ENCODE measurements at places on chromosomes 1 and 21.

GRCh38 chr1:156368889-156369684 lies at the start of gene RHBG:
Gene RHBG (plus strand): TSS chr1:156369211. CDS start chr1:156369250, 39 bp downstream.
- DNase-seq: no peak

GRCh38 chr21:36804874-36805611 lies 106.1 kb downstream of the SIM2 start:
- no peak for DNase-seq

DNA sequence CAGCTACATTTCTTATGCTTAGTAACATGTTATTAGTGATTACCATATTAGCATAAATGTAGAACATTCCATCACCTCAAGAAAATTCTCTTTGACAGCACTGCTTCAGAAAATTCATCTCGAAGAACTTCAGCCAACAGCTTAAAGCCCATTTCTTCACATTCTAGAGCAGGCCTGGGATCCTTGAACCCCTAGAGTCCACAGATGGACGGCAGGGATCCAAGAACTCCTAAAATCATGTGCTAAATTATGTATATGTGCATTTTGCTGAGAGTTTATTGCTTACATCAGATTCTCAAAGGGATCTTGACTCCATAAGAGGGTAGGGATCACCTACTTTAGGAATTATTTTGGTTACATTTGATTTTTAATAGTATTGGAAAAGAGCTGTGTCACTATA lies 76.2 kb upstream of the TEKT2 start:
- no peak for DNase-seq

DNA sequence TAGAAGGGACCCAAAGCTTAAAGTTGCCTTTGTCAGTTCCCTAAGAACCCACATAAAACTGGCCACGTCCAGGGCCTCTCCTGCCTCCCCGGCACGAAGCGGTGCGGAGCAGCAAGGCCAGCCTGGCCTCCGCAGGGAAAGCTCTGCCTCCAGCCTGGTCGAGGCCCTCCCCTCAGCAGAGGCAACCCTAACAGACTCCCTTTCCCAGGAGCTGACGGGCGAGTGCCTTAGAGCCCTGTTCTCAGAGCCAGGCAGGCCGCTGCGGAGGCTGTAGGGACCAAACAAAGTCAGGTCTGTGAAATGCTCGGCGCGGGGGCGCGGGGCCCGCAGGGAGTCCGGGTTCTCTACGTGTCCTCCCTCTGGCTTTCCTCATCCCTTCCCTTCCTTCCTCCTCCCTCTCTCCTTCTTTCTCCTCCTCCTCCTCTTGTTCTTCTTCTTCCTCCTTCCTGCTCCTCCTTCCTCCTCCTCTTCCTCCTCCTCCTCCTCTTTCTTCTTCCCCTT lies 40.7 kb downstream of the RIPK4 start:
- DNase-seq: no peak

DNA sequence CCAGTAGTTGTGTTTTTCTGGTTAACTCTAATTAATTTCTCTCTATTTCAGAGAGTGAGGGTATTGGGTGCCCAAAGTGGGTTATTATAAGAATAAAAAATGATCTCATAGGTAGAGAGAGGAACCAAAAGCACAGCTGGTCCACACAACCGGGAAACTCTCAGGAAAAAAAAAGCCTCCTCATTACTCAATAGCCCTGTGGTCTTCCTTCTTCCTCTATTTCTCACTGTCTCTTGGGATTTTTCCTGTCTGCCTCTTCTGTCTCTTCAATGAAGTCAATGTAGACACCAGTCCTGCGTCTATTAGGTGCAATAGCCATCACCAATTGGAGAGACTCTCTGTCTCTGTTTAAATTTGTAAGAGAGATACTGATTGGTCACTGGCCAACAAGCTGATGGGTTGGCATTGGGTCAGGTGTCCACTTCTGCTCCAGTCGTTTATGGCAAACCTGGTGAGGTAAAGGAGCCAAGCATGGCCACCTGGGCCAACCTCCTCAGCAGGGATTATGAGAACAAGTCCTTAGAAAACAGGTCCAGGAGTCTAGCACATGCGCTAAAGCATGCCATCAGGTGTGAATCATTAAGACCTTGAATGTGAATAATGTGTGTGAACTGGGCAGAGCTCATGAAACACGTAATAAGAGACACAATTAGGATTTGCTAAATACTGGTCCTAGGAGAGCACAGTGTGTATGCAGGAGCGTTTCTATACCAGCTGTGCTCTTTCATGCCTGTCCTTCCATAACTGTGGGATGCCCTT lies 443.0 kb upstream of the RUNX1 start:
- no peak for DNase-seq

DNA sequence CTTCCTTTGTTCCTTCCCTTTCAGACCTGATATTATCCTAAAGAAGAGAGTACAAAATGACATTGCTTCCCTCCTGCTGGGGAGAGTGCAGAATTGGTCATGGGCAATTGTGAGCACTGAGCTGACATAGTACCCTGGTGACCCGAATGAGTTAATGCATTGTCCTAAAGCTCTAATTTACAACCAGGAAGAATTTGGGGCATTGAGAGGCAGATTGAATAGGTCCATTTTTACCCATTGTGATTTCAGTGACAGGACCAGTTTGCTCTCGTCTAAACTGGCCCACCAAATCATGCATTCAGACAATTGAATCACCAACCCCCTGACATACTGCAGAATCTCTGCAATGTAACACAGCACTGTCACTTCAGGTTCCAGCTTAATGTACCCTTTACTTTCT lies 497.4 kb downstream of the DPYD start:
- DNase-seq: no peak

DNA sequence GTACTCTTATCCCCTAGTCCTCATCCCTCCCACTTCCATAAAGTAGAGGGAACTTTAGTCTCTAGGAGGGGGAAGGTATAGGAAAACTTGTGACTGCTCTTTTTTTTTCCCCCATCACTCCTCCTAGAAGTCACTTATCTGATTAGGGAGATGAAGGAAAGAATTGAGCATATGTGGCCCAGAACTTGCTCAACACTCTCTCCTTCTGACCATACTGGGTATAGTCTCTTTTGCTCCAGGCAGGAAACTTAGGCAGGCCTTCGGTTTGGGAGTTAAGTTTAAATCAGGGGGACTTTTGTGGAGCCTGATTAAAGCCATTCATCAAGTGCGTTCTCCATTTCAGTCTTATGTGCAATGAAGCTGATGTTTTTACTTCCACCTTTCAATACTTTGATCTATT lies 5.8 kb downstream of the UBE2U start:
- no peak for DNase-seq

DNA sequence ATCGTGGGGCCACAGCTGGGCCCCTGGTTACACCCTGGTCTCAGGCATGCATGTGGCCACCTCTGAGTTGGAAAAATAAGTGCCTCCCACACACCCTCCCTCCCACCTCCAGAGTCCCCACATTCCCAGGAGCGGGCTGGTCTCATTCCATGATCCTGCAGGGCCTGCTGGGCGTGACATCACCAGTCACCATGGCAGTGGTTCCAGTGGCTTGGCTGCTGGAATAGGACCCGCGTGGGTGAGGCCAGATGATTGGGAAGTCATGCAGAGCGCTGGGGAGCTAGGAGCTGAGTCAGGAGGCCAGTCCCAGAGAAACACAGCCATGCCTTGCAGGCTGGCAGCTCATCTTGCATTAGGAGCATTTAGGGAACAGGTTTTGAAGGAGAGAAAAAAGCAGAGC lies 125.4 kb upstream of the TMEM51 start:
- DNase-seq: no peak

DNA sequence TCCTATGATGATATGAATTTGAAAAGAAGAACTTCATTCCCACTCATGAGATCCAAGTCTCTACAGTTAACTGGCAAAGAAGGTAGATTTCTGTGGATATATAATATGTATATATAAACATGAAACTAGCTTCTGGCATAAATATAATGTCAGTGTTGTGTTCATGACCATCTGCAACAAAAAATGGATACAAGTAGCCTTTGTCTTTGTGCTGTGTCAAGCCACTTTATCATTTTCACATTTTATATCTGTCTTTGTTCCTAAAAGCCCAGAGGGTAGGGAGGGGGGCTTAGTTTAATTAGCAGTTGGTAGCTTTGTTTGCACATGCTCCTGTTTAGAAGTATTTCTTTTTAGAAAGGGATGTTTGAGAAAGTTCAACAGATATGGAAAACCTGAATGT lies 56.2 kb upstream of the FASLG start:
- DNase-seq: no peak

DNA sequence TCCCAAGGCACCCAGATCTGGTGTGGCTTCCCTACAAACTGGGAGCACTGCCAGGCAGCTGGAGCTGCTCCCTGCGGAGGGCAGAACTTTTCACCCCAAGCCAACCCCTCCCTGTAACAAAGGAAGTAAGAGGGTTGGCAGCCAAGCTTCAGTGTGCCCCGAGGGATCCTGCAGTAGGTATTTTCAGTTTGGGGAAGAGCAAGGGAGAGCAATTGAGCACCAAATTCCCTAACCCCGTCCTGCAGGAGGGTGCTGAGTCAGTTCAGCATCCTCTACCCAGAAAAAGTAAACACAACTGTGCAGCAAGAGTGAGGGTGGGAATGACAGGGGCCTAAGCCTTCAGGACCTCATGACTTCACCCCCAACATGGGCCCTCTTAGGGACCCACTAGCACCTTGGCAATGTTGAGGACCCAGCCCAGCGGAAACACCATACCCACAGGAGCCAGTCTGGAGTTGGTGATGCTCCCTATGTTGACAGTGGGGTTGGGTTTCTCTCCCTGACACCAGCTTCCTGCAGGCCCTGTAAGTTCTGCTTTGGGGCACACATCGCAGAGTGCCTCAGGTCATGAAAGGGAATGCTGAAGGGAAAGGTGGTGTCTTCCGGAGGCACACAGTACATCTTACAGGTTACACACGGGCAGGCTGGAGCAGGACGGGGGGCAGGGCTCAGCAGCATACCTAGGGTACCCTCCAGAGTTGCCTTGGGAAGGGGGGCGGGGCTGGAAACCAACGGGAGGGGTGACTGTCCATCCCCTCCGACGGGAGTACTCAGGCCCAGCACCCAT lies 14.8 kb downstream of the SH3BP5L start:
- no peak for DNase-seq

- no peak for DNase-seq
These were observed 8.4 kb downstream of the SOX13 start for GRCh38 chr1:204081164-204081790.

DNA sequence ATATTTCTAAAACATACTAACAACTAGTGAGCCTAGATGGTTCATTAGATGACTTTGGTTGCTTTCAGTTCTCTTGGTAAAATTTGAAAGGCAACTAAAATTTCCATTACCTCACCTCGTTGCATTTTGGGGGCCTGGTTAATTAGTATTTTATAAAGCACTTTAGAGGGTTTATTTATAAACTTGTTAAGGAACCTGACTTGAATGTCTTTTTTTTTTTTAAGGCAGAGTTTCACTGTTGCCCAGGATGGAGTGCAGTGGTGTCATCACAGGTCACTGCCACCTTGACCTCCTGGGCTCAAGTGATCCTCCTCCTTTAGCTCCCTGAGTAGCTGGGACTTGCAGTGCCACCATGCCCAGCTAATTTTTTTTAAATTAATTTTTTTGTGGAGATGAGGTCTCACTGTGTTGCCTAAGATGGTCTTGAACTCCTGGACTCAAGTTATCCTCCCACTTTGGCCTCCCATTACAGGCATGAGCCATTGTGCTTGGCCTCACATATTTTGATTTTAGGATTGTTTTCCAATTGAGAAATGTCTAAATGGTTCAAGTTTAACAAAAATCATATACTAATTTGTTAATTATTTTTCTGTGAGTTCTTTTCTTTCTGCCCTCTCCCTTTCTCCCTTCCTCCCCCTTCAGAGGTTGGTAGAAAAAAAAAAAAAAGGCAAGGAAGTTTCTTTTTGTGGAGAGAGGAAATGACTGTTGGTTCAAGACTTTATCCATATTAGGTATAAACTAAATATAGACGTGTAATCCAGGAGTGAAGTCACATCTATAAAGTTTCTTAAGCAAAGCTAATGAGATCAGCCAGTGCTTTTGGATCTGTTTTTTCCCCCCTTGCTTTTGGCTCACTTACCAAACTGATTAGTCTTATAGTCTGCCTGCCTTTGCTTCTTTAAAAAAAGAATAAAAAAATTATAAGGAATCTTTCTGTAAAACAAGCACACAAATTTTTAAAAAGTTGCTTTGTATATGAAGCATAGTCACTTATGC lies 24.7 kb downstream of the CLIC4 start:
- no peak for DNase-seq

- DNase-seq: no peak
These were observed 496.5 kb upstream of the ADGRL2 start for GRCh38 chr1:81304187-81304586.

DNA sequence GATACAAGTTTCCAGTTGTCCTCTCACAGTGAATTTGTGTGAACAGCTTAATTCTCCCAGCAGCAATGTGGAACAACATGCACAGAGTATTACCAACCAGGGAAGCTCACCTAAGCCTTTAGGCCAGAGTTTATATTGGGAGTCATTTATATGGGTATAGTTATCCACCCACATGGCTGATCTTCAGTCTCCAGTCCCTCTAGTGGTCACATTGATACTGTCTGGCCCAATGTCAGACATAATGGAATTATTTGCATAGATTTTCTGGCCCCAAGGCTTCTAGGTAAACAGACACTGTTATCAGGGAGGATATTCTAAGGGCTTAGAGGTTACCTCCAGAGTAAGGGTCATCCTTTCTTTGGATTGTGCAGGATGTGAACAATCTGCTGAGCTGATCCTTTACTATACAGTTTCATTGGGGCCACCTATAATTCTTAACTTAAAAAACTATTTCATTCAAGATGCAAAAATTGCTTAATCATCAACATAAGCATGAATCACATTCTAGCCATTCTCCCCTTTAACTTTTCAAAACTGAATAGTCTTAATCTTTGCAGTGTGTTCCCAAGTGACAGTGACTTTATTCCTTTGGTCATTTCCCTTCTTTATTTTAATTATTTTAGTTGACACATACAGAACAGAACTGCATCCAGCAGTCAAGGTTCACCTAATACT lies 210.9 kb downstream of the LTN1 start:
- no peak for DNase-seq

GRCh38 chr1:15148941-15149340 lies 4.6 kb upstream of the TMEM51 start:
- DNase-seq: no peak

DNA sequence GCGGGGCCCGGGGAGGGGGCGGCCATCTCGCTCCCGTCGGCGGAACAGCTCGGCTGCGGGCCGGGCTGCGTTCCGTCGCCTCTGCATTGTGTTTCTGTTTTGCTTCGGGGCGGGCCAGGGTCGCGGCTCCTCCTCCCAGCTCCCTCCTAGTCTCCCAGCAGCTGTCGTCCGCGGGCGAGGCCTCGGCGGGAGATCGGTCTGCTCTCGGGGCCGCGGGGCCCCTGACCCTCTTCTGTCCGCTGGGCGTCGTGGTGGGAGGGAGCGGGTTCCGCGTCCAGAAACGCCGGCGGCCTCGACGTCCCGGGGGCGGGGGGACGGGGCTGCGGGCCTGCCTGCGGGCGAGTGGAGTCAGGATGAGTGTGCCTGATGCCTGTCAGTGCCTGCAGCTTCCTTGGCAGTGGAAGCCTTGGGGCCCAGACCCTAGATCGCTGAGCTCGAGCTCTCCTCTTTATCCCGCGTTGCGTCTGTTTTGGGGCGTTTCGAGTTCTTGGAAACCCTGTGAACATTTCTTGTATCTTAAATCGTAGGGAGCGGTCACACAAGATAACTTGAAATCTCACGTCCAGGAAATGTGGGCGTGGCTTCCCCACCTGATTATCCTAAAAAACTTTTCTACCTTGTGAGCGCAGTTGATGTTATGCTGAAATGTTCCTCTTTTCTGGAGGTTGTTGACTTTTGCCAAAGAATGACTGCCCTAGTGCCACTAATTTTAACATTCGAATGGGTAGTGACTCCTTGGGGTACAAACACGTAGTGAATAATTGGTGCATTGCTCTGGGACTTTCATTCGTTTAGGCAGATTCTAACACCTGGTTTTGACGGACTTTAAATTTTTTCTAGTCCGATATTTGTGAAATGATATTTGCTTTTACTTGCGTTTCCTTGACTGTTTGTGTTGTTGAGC lies 676 bp downstream of the MORC3 start:
- peak; percentile 14 for DNase-seq

Measured in T-helper 17 cell (primary cell).